ENCODE measurements at places on chromosomes 16 and 17.

DNA sequence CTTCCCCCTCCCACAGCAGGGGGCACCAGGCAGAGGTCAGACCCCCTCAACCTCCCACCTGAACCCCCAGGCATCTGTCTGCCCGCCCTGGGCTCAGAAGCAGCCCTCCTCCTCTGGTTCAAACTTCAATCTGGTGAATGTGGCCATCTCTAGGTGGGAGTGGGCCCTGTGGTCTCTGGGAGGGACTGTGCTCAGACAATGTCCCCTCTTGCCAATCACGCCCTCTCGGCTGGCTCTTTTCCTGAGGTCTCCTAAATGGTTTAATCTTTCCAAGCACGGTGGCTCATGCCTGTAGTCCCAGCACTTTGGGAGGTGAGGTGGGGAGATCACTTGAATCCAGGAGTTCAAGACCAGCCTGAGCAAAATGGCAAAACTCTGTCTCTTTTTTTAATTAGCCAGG lies 15.2 kb downstream of the LITAF start:
- DNase-seq, result no peak

- peak; percentile 75 for DNase-seq
Observed at GRCh38 chr17:77287432-77288068, 146.8 kb downstream of the SEC14L1 start.

GRCh38 chr17:39536468-39536867 lies 71.3 kb downstream of the NEUROD2 start:
- DNase-seq, result peak; percentile 64

- DNase-seq, result no peak
Observed at GRCh38 chr17:34146440-34147043, 108.5 kb upstream of the CCL2 start.

DNA sequence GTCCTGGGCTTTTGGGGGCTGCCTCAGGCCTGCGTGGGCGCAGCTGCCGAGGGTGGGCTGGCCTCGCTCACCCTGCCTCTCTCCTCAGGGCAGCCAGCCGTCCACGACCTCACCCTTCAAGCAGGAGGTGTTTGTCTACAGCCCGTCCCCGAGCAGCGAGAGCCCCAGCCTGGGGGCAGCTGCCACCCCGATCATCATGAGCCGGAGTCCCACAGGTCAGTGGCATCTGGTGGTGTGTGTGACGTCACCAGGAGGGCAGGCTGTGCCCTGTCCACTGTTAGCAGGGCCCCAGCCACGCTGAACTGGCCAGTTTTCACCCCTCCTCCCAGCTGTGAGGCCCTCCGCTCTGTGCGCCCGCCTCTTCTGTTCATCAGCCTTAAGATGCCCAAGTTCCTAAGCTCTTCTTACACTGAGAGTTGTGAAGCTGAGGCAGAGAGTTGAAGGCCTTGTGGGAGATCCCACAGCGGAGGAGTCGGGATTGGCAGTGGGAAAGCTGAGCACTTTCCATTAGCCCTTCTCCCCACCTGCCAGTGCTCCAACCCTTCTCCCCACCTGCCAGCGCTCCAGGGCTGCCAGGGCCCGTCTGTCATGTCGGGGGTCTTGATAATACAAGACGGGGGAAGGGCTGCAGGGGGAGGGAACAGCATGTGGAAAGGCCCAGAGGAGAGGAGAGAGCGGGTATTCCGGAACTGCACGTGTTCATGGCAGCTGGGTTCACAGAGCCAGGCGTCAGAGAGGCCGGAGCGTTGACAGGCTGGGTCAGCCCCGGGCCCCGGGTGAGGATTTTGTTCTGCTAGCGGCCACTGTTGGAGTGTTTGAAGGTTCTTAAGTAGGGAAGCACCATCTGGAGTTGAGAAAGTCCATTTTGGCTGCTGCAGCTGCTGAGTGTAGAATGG lies 36.3 kb downstream of the OR1D5 start:
- no peak for DNase-seq

DNA sequence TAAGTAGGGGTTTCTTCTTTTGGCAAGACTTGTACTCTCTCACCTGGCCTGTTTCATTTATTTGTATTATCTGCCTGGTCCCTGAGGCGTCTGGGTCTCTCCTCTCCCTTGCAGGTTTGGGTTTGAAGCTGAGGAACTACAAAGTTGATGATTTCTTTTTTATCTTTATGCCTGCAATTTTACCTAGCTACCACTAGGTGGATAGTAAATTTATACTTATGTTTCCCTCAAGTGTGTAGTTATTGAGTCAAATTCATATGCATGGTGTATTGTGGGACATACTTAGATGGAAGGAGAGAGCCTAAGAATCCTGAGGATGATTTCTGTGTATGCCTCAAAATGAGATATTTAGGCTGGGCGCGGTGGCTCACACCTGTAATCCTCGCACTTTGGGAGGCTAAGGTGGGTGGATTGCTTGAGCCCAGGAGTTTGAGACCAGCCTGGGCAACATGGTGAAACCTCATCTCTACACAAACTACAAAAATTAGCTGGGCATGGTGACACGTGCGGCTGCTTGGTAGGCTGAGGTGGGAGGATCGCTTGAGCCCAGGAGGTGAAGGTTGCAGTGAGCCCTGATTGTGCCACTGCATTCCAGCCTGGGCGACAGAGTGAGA lies 13.6 kb downstream of the TMEM98 start:
- no peak for DNase-seq

- DNase-seq, result no peak
Observed at GRCh38 chr17:63542942-63543821, 7.1 kb upstream of the DCAF7 start.

- no peak for DNase-seq
Observed at GRCh38 chr16:85172455-85173145, 60.3 kb upstream of the CIBAR2 start.

DNA sequence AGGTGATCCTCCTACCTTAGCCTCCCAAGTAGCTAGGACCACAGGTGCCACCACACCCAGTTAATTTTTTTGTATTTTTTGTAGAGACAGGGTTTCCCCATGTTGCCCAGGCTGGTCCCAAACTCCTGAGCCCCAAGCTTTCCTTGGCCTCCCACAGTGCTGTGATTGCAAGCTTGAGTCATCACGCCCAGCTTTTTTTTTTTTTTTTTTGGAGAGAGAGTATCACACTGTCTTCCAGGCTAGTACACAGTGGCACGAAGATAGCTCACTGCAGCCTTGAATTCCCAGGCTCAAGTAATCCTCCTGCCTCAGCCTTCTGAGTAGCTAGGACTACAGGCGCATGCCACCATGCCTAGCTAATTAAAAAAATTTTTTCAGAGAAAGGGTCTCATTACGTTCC lies 27.2 kb downstream of the HEATR9 start:
- DNase-seq, result peak; percentile 93

- no peak for DNase-seq
Observed at GRCh38 chr17:40244255-40244654, 25.2 kb downstream of the WIPF2 start.

DNA sequence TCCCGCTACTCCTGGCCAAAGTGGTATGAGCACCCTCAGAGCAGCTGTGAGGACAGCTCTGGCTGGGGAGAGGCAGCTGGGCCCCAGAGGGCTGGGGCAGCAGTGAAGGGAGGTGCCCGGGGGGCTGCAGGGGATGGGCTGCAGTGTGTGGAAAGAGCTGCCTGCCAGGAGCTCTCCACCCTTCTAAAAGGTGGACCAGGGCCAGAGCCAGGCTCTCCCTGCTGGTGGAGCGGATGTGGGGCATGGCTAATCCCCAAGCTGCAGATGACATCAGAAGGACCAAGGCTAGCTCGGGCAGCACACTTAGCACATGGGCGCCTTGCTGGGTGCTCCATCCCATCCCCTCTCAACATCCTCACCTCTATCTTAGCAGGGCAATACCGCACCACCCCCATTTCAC lies 103.1 kb downstream of the SDK2 start:
- DNase-seq, result no peak

DNA sequence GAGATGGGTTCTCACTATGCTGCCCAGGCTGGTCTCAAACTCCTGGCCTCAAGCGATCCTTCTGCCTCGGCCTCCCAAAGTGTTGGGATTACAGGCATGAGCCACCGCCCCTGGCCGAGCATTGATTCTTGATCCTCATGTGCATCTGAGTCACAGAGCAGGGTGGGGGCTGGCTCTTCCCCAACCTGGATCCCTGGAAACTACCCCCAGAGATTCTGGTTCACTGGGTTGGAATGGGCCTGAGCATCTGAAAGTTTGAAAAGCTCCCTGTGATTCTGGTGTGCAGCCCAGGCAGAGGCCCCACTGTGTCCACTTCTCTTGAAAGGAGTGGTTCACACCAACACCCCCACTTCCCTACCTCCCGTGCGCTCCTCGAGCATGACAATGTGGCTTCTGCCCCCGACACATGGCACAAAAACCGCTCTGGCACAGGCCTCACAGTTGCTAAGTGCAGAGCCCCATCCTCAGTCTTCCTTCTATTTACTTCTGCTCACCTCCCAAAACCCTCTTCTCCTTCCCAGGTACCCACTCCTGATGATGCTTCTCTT lies 4.6 kb downstream of the QPRT start:
- no peak for DNase-seq

DNA sequence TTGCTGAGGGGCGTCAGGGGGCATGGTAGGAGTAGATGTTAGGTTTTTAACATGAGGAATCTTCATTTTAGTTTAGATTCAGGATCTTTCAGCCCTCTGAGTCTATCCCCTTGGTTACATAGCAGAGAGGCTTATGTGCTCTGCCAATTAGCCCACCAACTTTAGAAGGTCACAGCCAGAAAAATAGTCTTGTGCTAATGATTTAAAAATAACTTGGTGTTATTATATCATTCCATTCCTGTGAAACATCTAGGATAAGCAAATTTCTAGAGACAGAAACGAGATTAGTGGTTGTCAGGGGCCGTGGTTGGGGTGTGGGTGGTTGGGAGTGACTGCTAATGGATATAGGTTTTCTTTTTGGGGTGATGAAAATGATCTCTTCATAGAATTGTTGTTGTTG lies 183.7 kb downstream of the SNX29 start:
- DNase-seq, result peak; percentile 25

DNA sequence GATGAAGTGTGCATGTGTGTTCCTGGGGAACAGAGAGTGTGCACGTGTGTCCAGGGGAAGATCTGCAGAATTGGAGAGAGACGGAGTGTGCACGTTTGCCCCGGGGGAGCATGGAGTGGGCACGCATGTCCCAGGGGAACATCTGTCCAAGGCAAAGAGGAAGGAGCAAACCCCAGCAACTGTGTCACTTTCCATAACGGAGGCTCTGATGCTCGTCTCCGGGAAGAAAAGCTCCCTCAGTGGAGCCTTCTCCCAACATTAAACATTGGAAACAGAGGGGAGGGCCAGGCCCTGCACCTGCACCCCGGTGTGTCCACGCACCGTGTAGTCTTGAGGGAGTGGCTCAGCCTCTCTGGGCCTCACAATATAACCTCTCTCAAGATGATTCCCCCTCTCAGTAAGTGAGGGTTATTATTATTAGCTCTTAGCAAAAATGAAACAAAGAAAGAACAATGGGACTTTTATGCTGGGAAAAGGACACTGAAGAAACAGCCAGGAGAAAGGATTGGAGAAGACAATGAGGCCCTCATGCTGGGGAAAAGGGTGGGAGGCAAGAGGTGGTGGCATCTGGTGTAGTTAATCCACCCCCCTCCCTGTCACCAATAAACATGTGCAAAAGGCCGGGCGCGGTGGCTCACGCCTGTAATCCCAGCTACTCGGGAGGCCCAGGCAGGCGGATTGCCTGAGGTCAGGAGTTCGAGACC lies 7.6 kb downstream of the RAB40B start:
- DNase-seq, result no peak

All from amniotic epithelial cell (primary cell).